ENCODE measurements at places on chromosomes 2 and 18.

DNA sequence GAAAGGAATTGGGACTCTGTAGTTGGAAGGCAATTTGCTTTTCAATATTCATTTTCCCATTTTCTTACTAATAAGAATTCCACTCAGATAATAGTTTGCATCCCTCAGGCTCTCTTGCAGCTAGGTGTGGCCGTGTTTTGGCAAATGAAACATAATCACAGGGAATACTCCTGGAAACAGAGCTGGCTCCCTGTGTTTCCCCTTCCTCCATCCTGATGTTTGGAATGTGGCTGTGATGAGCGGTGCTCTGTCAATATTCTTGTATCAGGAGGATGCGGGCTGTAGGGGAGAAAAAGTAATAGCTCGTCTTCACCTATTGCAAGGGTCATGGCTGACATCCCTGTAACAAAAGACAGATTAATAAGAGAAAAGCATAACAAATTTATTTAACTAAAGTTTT lies 271.0 kb downstream of the MYCN start:
- DNase-seq, result no peak

GRCh38 chr2:72233211-72233610 lies 85.5 kb upstream of the CYP26B1 start:
- no peak for DNase-seq

DNA sequence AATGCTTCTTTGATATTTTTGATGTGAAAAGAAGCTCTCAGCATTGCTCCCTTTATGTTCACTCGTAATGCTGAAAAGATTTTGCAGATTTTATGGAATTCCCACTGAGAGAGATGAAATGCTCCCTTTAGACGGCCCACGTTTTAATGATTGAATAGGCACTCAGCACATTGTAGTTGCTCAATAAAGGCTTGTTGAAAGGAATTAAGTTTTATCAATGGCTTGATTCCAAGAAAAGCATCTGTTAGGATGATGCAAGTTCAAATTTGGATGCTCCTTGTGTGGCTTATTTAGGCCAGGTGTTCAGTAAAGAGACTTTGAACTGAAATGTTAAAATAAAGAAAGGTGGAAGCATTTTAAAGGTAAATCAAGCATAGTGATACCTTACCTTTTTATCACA lies 725.1 kb downstream of the EPHA4 start:
- no peak for DNase-seq

DNA sequence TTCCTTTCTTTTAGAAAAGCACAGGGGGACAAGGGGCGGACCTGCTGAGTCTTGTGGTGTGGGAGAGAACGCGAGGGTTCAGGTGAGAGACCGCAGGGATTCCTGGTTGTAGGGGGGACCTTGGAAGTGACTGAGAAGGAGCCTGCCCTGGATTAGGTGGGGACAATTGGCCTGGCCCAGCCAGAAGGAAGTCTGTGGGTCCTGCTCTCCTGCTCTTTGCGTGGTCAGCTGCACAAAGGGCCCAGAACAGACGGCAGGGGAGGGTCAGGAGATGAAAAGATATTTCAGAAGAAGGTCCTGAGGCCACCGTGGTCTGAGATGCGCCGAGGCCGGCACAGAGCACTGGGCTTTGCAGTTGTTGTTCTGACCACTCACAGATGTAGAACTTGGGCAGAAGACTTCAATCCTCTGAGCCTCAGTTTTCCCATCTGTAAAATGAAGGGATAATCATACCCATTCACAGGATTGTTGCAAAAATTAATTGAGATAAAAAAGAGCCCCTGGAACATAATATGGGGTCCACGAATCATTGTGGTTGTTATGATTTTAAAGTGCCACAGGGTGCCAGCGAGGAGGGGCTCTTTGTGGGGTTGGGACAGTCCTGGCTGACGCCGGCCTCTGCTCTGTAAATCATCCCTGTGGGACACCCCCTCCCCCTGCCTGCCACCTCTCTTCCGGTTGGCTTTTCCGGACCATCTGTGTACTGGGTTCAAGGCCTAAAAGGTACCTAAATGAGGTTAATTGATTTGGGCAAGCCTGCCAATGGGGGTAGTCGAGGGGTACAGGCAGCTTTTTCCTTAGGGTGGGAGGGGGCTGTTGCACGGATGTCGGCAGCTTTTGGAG lies 1.8 kb downstream of the LPIN1 start:
- DNase-seq, result no peak

DNA sequence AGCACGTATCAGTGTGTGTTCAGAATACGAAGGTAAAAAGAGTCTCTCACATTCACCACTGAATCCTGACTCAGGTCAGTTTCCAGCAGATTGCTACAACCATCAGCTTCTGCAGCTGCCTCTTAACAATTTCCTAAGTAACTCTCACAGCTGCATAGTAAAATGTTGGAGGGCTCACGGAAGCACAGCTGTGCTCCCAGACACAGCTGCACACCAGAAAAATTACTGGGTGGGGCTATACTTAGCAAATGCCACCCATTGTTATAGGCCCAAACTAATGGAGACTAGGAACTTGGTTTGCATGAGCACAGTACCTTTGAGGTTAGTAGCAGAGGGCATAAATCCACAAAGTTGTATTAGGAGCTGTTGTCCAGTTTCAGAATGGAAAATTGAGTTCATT lies 153.9 kb upstream of the ERBB4 start:
- DNase-seq, result no peak

DNA sequence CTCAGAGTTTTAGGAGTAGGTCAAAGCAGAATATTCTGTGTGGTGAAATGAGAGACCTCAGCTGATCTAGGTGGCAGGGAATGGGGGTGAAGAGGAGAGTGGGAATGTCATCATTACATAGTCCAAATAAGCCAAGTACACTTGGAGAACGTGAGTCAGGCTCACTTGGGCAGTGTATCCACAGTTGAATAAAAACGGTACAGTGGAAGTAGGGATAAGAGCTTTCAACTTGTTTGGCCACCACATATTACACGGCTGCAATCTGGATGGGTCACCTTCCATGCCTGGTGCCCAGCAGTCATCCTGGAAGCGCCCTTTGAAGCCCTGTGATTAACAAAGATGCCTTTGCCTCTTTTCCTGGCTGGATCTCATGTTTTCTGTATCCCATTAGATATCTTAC lies 28.6 kb downstream of the MIB1 start:
- no peak for DNase-seq

DNA sequence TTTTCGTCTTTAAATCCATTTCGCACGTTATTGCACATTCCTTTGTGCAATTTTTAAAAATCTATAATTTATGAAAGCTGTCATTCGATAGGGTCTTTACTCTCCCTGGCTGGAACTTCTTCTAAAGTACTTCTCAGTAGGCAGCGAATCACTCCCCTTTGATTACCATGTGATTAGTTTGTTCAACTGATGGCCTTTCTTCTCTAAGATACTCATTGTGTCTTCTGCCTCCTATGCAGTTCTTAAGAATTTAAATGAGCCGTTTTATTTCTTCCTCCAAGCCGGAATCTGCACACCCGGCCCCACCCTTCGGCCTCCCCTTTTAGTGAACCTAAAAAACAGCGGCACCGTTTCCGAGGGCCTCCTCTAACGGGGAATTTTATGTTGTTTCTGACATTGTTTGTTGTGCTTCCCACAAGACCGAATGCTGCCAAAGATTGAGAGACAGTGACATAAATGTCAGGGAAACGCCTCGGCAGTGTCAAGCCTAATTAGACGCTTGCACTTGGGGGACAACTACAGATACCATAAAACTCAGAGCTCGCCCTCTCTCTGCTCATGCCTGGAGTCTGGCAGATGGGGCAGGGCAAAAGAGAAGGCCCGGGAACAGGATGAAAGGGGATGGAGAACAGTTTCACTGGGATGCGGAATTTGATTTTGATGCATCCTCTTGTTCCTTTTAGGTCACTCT lies 255.3 kb downstream of the BCL11A start:
- DNase-seq, result no peak

Measured in CD8-positive, alpha-beta T cell (primary cell).